ENCODE measurements at places on chromosomes 5 and 9.

DNA sequence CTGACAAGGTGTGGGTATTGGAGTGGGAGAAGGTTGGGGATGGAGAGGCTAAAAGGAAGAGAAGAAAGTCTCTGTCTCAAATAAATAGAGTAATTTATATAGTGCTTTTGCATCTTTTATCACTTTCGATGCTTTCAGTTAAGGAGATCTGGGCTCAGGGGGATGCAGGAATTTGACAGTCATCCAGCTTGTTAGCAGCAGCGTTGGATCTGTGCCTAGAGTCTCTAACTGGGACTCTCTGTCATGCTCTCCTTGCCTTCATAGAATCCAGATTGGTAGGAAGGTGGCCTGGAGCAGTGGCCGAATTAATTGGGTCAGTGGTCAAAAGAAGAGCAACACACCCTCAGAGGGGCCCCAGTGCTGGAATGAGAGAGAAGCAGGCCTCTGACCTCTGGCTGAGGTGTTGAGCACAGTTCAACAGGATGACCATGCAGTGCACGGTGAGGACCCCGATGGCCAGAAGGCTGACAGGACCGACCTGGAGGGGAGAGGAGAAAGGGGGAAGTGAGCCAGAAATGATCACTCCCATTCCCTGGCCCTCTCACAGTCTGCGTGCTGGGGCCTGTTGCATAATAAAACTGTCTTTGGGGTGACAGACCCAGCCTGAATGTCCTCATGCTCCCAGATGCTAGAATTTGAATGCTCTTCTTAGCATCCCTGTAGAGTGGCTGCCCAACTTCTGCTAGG lies 7.6 kb downstream of the SLC36A3 start:
- DNase-seq, result no peak

DNA sequence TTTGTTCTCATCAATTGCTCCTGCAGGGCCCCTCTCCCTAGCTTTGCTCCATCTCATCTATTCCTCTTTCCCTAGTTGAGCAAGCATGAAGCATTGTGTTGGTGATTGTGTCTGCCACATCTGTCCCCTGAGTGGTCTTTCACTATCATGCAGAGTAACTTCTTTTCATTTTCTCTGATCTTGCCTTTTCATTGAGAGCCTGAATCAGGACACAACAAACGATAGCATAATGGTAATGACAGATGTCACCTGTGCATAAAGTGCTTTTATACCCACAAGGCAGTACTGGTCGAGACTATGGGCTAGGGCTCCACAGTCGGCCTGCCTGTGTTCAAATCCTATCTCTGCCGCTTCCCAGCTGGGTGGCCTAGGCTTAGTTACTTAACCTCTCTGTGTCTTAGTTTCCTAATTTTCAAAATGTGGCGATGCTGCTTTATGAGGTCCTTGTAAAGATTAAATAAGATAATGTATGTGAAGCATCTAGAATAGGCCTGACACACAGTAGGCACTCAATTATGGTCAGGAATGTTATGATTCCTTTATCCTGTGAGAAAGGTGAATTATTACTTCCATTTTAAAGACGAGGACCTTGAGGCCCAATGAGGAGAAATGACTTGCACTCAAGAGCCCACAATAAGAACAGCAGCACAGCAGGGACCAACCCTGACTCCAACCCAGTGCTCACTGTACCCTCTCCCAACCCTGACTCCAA lies 137.1 kb upstream of the ZNF618 start:
- DNase-seq, result no peak

DNA sequence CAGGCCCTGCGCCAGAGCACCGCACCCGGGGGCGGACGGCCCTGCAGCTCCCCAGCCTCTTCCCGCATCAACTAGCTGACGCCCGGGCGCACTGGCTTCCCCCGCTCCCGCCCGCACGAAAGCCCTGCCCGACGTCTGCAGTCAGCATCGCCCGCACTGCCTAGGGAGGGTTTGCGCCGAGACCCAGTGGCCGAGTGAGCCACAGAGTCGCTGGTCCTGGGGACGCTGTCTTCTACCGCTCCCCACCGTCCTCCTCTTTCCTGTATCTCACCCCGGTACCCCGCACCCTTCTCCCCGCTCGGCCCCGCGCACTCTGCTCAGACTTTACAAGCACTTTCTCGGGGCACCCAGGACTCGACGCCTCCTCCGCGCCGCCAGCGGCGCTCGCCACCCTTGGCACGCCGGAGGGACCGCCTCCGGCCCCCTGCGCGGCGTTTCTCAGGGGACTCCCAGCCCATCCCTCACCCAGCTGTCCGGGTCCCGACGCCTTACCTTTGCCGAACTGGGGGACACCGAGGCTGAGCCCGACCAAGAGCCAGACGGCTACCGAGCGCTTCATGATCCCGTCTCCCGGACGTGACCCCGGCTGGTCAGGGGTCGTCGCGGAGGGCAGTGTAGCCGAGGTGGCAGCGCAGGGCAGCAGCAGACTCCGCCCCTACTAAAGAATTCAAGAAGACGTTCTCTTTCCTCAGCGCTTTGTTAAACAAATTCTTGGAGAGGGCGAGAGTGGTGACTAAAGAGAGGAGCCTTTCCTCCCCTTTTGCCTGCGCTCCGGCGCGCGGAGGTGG lies 670 bp downstream of the EDIL3 start:
- DNase-seq, result no peak

DNA sequence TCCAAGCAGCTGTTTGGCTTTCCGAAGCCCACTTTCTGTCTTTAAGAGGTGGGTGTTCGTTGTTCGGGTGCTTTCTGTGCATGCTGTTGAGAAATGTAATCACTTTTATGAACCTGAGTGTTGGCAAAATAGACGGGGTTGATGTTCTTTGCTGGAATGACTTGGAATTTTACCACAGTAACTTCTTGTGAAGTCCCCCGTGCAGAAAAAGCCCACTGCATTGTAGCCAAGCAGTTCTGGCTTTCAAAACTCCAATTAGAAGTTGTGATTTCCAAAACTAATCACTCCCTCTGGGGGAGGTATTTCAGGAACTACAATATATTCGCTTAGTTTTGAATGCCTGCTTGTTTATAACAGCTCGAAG lies 111.1 kb downstream of the PAM start:
- DNase-seq, result no peak

GRCh38 chr5:10235350-10235749 lies 14.3 kb downstream of the ATPSCKMT start:
- DNase-seq, result no peak

DNA sequence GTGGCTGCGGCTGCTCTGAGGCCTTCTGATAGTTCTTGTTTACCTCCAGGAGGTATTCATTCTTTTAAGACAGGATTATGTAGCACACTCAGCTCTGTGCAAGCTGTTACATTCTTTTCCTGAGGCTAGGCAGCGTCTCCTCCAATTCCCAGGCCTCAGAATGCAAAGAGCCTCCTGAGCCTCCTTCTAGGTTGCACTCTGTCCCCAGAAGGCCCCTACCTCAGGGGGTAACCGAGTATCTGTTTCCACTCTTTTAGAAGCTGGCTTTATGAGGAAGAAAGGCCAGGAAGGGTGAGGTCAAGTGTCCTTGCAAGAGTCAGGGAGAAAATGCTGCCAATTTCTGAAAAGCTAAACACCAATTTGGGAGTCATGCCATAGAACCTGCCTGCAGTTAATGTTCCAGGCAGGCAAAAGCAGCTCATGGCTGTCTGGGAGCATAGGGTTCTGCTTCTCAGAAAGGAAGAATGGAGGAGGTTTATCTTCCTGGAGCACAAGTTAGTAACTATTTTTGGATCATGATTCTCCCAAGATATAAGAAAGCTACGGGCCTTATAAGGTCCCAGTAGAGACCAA lies 178.9 kb downstream of the SEMA6A start:
- no peak for DNase-seq

DNA sequence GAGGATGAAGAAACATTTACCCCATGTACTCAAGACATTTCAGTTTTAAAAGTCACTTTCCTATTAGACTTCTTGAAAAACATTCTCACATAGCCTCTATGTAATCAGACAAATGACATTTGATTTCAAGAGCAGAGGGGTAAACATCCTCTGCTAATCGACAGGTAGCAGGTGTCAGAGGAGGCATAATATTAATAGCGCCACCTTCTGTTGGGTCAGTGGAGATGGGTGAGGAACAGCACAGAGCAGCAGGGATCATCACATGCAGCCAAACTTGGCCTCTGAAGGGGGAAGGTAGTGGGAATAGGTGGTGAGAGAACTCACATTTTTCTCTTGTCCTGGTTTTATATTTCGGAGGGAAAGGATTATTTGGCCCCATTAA lies 3.3 kb upstream of the LSM11 start:
- no peak for DNase-seq

GRCh38 chr9:38689678-38690077 lies 30.3 kb downstream of the FAM240B start:
- no peak for DNase-seq

DNA sequence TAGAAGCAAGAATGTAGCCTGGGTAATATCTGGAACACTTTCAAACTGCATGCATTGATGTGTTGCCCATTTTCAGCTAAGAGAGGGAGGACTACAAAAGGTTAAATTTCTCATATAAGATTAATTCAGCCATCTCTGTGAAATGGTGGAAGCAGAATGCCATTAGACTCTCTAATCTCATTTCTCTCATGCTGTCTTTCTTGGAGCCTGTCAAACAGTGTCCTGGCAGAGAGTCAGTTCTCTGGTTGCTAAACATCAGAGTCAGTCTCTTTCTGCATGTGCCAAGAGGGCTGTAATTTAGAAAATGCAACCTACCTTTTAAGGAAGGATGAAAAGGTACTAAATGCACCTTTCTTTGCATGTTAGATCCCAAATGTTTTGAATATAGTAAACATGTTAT lies 910 bp upstream of the GARNL3 start:
- DNase-seq, result no peak

DNA sequence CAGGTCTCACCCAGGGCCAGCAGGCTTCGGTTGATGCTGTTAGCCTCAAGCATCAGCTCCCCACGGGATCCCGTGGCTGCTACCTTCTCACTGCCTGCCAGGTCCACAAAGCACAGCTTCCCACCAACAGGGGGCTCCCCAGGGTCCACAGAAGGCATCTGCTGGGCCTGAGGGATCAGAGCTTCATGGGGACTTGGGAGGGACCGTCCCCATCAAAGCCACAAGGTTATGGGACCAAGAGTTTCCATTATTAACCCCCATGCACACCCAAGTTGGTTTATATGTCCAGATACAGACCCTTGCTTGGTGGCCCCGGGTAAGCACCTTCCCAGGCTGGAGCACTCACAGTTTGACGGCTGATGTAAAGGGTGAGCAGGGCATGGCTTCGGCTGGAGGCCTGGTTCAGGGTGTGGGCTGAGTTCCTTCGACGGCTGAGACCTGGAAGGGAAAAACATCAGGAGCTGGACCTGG lies 3.0 kb downstream of the KIF12 start:
- no peak for DNase-seq

- DNase-seq, result no peak
Observed at GRCh38 chr5:3118340-3118739, 366.9 kb upstream of the IRX2 start.

DNA sequence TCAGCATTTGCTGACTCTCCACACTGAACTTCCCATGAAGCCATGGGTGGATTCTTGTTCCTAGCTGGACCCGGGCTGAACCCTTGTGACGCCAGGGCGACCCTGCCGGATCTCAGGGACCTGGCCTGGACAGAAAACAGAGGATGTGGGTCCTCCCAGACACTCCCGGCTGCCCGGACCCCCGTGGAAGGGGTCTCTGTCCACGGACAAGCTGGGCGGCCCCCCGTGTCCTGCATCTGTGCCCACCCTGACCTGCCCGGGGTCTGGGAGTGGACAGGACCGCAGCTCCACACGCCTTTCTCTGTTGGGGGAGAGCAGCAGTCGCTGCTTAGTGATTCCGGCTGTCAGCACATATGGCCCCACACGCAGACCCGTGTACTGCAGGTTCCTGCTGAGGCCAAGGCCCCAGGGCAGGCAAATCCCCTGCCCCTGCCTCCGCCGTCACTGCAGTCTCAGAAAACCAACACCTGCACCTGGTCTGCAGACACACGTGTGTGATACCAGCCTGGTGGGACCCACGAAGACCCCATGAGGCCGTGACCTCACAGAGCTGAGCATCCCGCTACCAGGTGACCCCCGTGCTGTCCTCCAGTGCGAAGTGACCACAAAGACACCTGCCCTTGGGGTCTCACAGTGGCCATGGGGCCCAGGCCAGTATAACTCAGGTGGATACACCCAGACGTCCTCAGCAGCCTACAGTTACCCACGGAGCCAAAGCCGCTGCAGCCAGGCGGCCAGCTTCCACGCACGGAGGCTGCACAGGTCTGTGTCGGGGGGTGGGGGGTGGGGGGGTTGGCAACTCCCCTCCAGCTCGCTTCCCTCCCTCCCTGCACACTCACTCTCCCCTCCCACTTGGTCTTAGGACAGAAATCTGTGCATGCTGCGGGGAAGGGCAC lies 50.6 kb downstream of the NKD2 start:
- DNase-seq, result no peak

DNA sequence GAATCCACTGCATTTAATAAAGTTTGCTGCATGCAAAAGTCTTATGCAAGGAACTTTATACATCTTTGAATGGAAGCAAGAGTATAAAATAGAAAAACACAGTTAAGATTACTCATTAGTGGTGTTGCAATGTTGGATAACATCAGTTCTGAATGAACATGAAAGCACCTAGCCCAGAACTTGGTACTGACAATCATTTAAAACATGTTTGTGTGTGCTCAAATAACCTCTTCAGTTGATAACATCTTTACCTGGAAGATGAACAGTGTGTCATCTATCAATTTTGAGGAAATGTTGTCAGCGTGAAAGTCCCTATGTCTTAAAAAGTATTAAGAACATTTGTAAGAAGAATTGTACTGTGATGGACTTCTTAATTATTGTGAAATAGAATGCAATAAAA lies 370.4 kb upstream of the GRAMD2B start:
- DNase-seq, result no peak

GRCh38 chr9:134660407-134660806 lies 18.8 kb downstream of the COL5A1 start:
- DNase-seq, result no peak
